ENCODE measurements at places on chromosomes 5 and 9.

DNA sequence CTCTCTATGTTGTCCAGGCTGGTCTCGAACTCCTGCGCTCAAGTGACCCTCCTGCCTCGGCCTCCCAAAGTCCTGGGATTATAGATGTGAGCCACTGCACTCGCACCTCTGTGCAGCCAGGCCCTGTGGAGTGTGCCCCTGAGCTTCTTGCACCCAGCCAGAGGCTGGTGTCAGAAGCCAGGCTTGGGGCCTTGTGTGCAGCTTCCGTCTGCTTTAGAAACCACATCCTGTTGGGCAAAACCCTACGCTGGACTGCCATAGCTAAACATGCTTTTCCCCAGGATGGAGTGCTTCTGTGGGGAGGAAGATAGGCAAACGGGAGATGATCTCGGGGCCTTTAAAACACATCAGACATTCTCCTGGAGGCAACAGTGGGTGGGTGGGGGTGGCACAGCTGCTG lies 40.1 kb downstream of the PRRT1B start:
- DNase-seq: no peak

- no peak for DNase-seq
These were observed 55.3 kb upstream of the NUDT12 start for GRCh38 chr5:103617913-103618312.

DNA sequence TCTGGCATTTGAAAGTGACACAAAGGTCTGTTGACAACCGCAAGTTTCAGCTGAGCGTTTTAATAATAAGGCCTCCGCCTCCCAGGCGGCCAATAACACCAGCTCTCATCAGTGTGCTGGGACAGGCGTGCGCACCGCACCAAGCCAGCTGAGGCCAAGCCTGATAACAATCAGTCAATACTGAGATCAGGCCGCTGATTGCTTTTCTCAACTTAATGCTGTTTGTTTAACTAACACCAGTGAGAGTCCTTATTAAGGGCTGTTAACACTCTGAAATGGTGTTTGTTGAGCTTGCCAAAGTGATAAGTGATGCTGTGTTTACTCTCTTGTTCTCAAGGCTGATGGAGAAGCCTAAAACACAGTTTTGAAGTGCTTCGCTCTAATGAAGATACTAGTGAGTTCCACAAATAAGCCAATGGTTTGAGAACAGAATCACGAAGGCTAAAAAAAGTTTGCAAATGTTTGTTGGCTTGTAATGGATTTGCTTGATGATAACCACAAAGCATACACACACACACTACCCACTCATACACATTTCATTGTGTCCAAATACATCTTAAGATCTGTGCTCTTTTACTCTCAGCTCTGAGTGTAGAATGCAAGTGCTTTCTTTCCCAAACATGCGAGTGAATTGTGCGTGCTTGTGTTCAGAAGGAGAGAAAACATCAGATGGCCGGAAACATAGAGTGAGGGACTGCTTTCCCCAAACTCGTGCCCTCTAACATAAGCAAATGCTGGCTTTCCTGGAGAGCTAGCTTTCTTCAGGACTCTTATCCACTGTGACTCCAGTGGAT lies 330.4 kb upstream of the KLF4 start:
- no peak for DNase-seq

DNA sequence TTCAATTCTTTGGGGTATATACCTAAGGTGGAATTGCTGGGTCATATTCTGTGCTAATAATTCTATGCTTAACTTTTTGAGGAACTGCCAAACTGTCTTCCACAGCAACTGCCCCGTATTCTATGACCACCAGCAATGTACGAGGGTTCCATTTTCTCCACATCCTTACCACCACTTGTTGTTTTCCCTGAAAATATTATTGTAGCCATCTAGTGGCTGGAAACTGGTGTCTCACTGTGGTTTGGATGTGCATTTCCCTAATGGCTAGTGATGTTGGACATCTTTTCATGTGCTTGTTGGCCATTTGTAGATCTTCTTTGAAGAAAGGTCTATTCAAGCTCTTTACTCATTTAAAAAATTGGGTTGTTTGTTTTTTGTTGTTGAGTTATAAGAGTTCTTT lies 30.7 kb downstream of the MSX2 start:
- no peak for DNase-seq

- DNase-seq: no peak
These were observed 3.2 kb upstream of the NR4A3 start for GRCh38 chr9:99818500-99818899.

- DNase-seq: no peak
These were observed 76.0 kb downstream of the CEMIP2 start for GRCh38 chr9:71692337-71692736.

GRCh38 chr9:36276781-36277181 lies 18.5 kb upstream of the GNE start:
- DNase-seq: no peak

- no peak for DNase-seq
These were observed 32.7 kb downstream of the FBXO38 start for GRCh38 chr5:148416416-148416815.

- DNase-seq: no peak
These were observed 918.3 kb downstream of the NR2F1-AS1 start for GRCh38 chr5:92662741-92663140.

DNA sequence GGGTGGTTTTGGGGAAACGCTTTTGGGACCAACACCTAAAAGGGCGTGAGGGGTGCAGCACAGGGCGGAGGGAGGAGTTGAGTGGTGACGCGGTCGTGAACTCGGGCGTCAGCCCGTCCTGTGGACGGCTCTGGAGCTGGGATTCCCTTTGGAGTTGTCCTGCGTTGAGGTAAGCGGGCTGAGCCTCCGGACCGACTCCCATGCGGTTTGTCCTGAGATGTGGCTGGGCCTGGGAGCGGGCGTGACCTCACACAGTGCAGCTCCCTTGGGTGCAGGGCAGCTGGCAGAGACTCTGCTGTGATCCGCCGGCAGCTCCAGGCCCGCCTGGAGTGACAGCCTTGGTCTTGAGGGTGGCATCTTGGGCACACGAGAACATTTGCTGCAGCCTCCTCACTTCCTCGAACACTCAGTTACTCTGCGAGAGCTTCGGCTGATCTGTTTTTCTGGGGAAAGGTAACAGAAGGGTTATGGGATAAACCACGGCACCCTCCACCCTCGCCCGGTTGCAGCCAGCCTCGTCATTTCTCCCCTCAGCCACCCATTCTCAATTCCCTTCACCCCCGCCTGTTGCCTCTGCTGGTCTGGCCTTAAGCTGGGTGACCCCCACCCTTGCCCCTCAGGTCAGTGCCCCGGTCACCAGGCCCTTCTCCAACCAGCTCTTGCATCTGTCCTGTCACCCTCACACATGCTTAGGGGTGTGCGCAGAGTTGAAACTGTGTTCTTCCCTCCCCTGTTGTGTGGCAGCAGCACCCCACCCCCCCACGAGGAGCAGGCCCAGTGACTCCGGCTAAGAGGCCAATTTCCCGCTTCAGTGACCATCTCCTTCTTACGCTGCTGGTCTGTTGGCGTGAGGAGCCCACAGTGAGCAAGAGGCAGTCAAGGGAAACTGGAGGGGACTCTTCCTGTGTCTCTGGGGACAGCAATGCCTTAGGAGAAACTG lies 94.2 kb upstream of the COL5A1 start:
- DNase-seq: no peak

DNA sequence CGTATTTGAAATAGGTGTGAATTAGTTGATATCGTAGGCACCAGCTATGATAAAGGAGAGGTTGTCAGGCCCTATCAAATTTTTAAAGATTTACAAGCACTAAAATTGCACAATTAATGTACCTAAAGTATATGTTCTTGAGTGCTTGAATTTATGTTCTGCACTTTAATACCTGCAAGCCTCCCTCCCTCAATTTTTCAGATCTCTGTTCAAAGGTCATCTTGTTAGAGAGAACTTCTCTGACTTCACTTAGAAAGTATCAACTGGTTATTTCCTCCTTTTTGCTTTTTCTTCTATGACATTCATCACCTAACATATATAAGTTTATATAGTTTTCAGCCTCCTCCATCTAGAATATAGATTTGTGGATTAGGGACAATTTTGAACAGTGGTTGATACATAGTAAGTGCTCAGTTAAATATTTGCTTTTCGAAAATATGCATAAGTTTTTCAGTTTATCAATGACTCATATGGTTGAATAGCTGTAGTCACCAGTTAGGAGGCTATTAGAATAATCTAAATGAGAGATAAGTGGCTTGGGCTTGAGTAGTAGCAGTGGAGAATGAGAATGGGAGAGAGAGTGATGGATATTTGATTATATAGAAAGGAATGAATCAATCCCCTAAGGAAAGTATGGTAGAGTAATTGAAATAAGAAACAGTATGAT lies 37.3 kb downstream of the LOX start:
- DNase-seq: no peak

- no peak for DNase-seq
These were observed 106.2 kb upstream of the EMB start for GRCh38 chr5:50547303-50547702.

DNA sequence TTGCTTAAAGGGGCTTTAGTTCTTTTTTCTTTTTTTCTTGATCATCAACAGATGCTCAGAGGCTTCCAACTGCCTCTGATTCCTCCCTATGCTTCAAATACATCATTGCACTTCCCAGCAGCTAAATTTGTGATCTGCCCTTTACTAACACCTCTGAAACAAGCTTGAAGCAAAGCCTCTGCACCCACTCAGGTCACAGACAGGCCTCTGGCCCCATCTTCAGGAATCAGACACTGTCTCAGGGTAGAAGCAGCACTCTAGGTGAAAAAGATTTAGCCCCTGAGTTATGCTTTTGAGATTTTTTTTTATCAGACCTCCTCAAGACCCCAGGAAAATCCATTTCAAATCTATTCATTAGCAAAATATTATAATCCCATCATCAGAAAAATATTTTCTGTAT lies 91.5 kb downstream of the MAMDC2 start:
- DNase-seq: no peak

GRCh38 chr5:57836921-57837320 lies 354.3 kb upstream of the ACTBL2 start:
- DNase-seq: no peak

DNA sequence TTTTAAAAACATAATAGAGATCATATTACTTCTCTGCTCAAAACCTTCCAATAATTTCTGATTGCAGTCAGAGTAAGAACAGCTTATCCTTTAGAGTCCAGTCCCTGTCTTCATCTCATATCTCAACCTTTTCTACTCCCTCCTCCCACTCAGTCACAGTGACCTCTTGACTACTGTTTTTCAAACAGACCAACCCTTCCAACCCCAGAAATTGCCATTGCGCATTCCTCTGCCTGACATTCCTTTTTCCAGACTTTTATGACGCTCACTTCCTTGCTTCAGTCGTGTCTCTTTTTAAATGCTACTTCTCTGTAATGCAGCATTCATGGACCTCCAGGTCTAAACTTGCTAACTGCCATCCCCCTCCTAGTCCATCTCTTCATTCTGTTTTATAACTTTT lies 800.5 kb downstream of the BRINP1 start:
- no peak for DNase-seq

DNA sequence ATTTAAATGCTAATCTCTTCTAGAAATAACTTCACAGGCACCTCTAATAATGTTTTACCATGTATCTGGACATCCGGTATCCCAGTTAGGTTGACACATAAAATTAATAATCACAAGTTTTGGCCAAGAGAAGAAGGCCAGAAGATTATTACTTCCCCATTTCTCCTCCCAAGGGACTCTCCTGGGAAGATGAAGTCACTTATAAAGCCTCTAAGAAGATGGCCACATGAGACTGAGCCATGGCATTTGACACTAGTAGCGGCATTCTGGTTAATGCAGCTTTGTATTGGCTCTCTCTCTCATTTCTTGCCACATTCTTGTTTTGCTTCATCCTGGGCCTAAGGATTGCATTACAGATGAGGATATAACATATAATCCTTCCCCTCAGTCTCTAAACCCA lies 34.5 kb upstream of the RASA1 start:
- no peak for DNase-seq

- DNase-seq: no peak
These were observed 13.8 kb downstream of the FOXE1 start for GRCh38 chr9:97866848-97867247.

- DNase-seq: no peak
These were observed 453 bp upstream of the CCL28 start for GRCh38 chr5:43412644-43413043.

GRCh38 chr9:114289571-114290481 lies 33.1 kb upstream of the ORM1 start:
- no peak for DNase-seq
